ENCODE measurements at places on chromosomes 5 and 9. TPM values are rescaled to one million over a fixed set of nuclear protein-coding genes. Genes with fewer than 3 reads are reported as not detected.
A peak's percentile ranks its signal among the peaks of the same experiment; 100 is the strongest.

PDLIM4 gene
- 63.4 TPM for total RNA-seq

GRCh38 chr5:157108976-157109375 lies at the start of gene HAVCR2:
Gene HAVCR2, minus strand, starts transcription at chr5:157109044. Its CDS starts 61 bp downstream, at chr5:157108983.
- H3K4me3 ChIP-seq, result no peak within 1 kb of the TSS
- H3K27ac ChIP-seq, result no peak within 1 kb of the TSS
- no peak for DNase-seq
- no peaks in the 10 kb centered on the region for H3K27me3 ChIP-seq
- no peaks in the 10 kb centered on the region for H3K4me1 ChIP-seq

DNA sequence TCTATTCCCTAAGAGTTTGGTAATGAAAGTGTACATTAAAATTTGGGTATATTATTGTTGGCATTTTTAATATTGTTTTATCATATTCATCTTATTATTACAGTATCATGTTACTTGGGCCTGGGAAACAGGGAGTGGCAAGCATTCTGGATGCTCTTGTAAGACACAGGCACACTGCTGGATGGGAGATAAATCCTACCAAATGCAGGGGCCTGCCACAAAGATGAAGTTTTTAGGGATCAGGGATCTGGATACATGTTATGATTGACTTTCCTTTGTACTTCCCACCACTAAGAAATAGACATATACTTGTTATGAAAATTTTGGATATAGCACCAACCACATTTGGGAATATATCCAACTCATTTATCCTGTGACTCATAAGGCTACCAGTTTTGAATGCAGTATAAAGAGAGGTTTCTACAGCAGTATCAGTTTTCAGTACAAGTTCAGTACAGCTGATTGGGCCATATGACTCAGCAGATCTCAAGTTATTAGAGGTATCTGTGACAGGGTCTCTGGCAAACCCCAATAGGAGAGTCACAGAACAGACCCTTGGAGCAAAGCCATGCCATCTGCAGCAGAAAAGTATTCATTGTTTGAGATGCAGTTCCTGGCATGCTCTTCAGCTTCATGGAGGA lies 360.1 kb downstream of the DMAC1 start:
- H3K27ac ChIP-seq, result no peak overlapping the region
- DNase-seq, result no peak
- H3K36me3 ChIP-seq, result no peaks in the 10 kb centered on the region
- H3K27me3 ChIP-seq, result no peaks in the 10 kb centered on the region
- H3K4me1 ChIP-seq, result no peaks in the 10 kb centered on the region
- no peak overlapping the region for H3K4me3 ChIP-seq

GRCh38 chr9:107394264-107394663 lies 95.3 kb downstream of the KLF4 start:
- H3K27ac ChIP-seq, result no peak overlapping the region
- H3K4me3 ChIP-seq, result no peak overlapping the region
- DNase-seq, result no peak

GRCh38 chr5:92002721-92003274 lies 619.7 kb upstream of the ARRDC3 start:
- H3K4me3 ChIP-seq, result no peak overlapping the region
- no peak for DNase-seq
- H3K27me3 ChIP-seq, result no peaks in the 10 kb centered on the region
- no peak overlapping the region for H3K27ac ChIP-seq
- no peaks in the 10 kb centered on the region for H3K36me3 ChIP-seq

WDR38 gene
- total RNA-seq, result 0.94 TPM

GRCh38 chr9:36249189-36249588 lies 9.1 kb downstream of the GNE start:
- H3K4me1 ChIP-seq, result no peaks in the 10 kb centered on the region
- no peak for DNase-seq
- H3K27ac ChIP-seq, result no peak overlapping the region
- no peaks in the 10 kb centered on the region for H3K36me3 ChIP-seq
- H3K4me3 ChIP-seq, result no peak overlapping the region
- no peaks in the 10 kb centered on the region for H3K27me3 ChIP-seq

DNA sequence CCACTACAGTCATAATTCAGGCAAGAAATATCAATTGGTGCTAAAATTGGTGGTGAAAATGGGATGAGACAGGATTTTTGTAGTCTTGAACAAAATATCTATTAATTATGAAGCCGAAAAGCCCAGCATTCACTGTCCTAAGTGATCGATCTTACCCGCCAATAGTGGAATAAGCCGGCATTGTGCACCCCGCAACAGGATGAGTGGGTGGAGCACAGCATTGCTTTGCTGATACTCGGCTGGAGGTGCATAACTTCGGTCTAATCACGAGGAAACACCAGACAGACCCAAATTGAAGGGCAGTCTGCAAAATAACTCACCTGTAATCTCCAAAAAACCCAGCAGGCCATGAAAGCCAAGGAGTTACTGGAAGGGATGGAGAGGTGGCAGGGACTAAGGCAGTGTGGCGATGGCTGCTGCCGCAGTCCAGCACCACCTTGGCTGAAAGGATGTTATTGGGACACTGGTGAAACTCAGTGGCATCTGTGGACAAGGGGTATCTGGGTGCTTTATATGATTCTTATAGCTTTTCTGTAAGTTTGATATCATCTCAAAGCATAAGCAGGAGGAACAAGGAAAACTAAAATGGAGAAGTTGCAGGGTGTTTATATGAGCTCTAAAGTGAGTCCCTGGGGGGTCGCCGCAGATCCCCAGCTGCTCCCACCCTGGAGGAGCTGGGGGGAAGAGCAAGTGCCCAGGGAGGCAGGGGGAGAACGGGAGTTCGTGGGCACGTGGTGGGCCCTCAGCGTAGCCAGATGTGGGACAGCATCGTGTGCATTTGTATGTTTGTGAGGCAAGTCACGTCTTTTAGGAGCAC lies 45.2 kb downstream of the AHRR start:
- no peak for DNase-seq
- H3K27me3 ChIP-seq, result no peaks in the 10 kb centered on the region
- H3K36me3 ChIP-seq, result no peaks in the 10 kb centered on the region
- H3K27ac ChIP-seq, result no peak overlapping the region

- no peaks in the 10 kb centered on the region for H3K27me3 ChIP-seq
- no peak for DNase-seq
- no peaks in the 10 kb centered on the region for H3K4me1 ChIP-seq
- H3K4me3 ChIP-seq, result no peak overlapping the region
- H3K27ac ChIP-seq, result no peak overlapping the region
Observed at GRCh38 chr5:178238711-178239592, 6.3 kb upstream of the PHYKPL start.

SPINK5 gene
- total RNA-seq, result 0.58 TPM

SURF6 gene
- 13.6 TPM for total RNA-seq

DNA sequence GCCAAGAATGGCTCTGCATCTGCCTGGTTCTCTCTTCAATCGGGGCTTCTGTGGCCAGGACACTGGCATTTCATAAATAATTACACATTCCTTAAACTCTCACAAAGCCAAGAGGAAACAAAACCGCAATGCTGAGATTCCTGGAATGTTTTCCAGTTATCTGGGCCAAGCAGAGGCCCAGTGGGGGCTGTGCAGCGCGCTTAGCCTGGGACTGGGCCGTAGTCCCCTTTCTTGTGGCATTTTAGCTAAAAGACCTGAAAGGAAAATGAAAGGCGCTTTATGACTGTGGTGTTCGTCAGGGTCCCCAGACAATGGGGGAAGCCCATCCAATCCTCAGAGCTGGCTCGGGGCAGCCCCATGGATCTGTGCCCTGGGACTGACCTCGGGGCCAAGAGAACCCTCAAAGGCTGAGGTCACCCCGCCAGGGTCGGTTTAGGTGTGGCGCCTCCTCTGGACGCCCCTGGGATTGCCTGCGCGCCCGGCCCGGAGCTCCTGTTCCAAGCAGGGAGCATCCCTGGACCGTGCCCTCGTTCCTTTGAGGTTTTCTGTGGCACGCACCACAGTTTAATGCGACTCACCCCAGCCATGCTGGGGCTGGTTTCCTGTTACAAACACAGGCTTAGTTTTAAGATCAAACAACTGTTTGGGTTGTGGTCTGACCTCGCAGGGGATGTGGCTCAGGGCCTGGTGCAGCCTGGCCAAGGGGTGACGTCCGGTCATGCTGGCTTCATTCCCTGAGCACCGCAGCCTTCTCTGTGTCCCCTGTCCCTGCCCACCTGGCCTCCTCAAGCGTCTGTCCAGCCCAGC lies 51.5 kb upstream of the NKD2 start:
- no peaks in the 10 kb centered on the region for H3K36me3 ChIP-seq
- H3K27ac ChIP-seq, result no peak overlapping the region

- no peak overlapping the region for H3K4me3 ChIP-seq
- H3K27ac ChIP-seq, result no peak overlapping the region
- no peak for DNase-seq
- H3K27me3 ChIP-seq, result no peaks in the 10 kb centered on the region
- H3K36me3 ChIP-seq, result no peaks in the 10 kb centered on the region
Observed at GRCh38 chr5:144103611-144104485, 66.6 kb downstream of the YIPF5 start.

DNA sequence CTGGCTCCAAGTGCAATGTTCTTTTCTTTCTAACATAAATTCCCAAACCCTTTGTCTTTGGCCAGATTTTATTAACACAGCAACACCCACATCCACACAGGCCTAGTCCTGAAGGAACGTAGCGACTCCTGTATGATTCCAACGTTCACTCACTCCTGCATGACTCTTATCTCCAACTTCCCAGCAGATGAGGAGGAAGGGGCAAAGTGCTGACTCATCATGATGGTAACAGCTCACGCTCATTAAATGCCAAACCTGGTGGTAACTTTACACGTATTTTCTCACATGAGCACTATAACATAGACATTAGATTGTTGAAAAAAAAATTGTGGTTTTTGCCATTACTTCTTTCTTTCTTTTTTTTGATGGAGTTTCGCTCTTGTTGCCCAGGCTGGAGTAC lies 1349.5 kb downstream of the EFNA5 start:
- no peaks in the 10 kb centered on the region for H3K4me1 ChIP-seq
- DNase-seq, result no peak
- H3K27ac ChIP-seq, result no peak overlapping the region
- no peaks in the 10 kb centered on the region for H3K36me3 ChIP-seq
- H3K4me3 ChIP-seq, result no peak overlapping the region

- peaks cover 1% of the 10 kb centered on the region for H3K4me1 ChIP-seq
- no peaks in the 10 kb centered on the region for H3K27me3 ChIP-seq
- H3K36me3 ChIP-seq, result no peaks in the 10 kb centered on the region
- peak overlapping the region; percentile 1 for H3K4me3 ChIP-seq
- DNase-seq, result no peak
- H3K27ac ChIP-seq, result no peak overlapping the region
Observed at GRCh38 chr5:159864885-159865691, 51.2 kb upstream of the ADRA1B start.

GRCh38 chr9:106843371-106843770 lies 19.6 kb upstream of the ZNF462 start:
- H3K27ac ChIP-seq, result no peak overlapping the region
- H3K36me3 ChIP-seq, result no peaks in the 10 kb centered on the region
- DNase-seq, result no peak
- no peak overlapping the region for H3K4me3 ChIP-seq

DNA sequence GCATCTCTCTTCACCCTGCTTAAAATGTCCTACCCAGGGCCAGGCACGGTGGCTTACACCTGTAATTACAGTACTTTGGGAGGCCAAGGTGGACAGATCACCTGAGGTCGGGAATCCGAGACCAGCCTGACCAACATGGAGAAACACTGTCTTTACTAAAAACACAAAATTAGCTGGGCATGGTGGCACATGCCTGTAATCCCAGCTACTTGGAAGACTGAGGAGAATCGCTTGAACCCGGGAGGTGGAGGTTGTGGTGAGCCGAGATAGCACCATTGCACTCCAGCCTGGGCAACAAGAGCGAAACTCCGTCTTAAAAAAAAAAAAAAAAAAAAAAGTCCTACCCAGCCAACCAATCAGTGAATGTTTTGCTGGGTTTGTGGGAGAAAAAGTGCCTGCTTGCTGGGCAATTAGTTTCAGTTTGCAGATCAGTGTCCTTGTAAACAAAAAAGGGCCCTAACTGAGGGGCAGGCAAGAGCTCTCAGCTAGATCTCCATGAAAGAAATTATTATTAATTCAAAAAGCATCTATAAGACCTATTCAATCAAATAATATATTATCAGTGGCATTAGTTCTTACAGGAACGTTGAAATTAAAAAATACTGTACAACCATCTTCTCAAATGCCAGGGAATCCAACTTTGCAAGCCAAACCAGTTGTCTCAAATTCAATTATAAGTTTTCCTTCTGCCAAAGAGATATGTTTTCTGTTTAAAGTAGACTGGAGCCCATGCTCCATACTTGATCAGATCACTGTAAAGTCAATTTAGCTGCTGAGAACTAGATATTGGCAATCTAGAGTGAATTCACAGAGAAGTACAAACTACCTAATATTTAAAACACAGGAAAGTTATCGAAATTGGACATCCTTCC lies 3.9 kb downstream of the MEGF9 start:
- H3K27ac ChIP-seq, result peak overlapping the region; percentile 16
- DNase-seq, result no peak
- no peaks in the 10 kb centered on the region for H3K36me3 ChIP-seq
- H3K4me3 ChIP-seq, result peak overlapping the region; percentile 7

PCDHGA2 gene
- 11.7 TPM for total RNA-seq

- H3K4me1 ChIP-seq, result no peaks in the 10 kb centered on the region
- no peak overlapping the region for H3K4me3 ChIP-seq
- H3K27me3 ChIP-seq, result no peaks in the 10 kb centered on the region
- DNase-seq, result no peak
Observed at GRCh38 chr5:58466939-58467338, 7.1 kb upstream of the PLK2 start.

INPP5E gene
- total RNA-seq, result 15.0 TPM

GRCh38 chr5:133824661-133825254 lies 143.7 kb downstream of the C5orf15 start:
- no peak overlapping the region for H3K27ac ChIP-seq
- no peaks in the 10 kb centered on the region for H3K27me3 ChIP-seq
- H3K4me1 ChIP-seq, result no peaks in the 10 kb centered on the region
- DNase-seq, result no peak
- no peak overlapping the region for H3K4me3 ChIP-seq

DNA sequence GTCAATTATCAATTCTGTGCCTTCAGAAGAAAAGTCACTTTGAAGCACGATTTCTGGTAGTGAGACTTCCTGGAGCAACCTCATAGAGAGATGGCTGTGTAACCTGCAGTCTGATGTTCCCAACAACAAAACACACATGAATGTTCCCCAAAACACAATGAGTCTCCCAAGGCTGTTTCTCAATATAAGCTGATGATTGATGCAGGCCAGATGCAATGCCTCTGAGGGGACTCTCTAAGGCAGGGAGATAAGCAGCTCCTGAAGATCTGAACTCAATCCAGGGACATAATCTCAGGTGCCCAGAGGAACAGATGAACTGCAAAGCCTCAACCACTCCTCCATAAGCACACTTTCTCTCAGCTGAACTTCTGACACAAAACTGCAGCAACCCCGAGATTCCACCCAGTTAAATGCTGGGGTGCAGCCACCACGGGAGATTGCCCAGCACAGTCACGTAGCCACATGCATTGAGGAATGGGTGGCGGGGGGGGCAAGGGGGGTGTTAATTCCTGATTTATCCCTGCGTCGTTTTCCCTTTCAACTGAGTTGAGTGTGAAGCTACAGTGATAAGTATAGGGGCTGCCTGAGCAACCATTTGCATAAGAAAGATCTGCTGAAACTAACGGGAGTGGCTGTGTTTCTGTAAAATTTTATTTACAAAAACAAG lies 122.7 kb upstream of the RASEF start:
- H3K27me3 ChIP-seq, result no peaks in the 10 kb centered on the region
- no peaks in the 10 kb centered on the region for H3K4me1 ChIP-seq

GRCh38 chr9:111985315-111985714 lies 88.7 kb downstream of the UGCG start:
- H3K4me3 ChIP-seq, result no peak overlapping the region
- H3K36me3 ChIP-seq, result no peaks in the 10 kb centered on the region
- no peaks in the 10 kb centered on the region for H3K27me3 ChIP-seq

All from ovary (tissue), 10 donors.